Activated T-cell treated with anti-CD3 and anti-CD28 coated beads, Interleukin-2, amount 50 U/mL, for 48 hours (primary cell): ENCODE measurements at places on chromosomes 3 and 15.
A peak's percentile ranks its signal among the peaks of the same experiment; 100 is the strongest.

GRCh38 chr15:70192041-70192440, 94.3 kb upstream of the TLE3 start:
- DNase-seq, result no peak

DNA sequence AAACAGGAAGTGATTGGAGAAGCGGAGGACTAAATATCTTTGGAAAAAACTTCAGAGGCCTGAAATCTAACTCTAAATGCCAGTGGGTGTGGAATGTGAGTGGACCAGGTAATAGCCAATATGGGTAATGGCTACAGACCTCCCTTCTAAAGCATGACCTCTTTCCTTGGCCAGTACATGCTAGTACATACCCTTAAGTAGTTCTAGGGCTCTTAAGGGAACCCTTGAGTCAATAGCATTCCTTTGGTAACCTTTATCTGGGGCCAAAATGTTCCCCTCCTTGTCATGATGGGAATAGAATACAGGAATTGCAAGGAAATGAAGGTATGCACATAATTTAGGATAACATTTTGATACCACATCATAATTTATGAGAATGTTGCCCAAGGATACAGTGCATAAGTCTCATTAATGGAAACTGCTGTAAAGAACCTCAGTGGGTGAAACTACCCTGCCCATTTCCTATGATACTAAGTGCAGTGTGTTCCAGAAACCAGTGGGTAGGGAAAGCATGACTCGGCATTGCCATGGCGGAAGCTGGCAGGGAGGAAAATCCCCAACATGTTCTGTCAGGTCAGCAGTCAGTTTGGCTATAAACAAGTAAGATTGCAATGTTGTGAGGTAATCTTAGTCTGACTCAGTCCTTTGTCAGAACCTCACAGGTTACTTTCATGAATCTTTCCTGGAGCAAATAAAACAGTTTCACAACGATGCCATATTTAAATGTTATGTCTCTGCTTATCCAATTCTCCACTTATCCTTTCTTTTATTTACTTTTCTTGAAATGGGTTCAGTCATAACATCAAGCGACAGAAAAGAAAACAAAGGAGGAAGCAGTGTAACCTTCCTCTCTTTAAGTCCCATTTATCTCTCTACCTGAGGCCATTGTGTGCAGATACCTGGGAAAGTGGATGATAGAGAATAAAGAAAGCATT, 23.5 kb upstream of the RAP2B start:
- peak; percentile 74 for DNase-seq

DNA sequence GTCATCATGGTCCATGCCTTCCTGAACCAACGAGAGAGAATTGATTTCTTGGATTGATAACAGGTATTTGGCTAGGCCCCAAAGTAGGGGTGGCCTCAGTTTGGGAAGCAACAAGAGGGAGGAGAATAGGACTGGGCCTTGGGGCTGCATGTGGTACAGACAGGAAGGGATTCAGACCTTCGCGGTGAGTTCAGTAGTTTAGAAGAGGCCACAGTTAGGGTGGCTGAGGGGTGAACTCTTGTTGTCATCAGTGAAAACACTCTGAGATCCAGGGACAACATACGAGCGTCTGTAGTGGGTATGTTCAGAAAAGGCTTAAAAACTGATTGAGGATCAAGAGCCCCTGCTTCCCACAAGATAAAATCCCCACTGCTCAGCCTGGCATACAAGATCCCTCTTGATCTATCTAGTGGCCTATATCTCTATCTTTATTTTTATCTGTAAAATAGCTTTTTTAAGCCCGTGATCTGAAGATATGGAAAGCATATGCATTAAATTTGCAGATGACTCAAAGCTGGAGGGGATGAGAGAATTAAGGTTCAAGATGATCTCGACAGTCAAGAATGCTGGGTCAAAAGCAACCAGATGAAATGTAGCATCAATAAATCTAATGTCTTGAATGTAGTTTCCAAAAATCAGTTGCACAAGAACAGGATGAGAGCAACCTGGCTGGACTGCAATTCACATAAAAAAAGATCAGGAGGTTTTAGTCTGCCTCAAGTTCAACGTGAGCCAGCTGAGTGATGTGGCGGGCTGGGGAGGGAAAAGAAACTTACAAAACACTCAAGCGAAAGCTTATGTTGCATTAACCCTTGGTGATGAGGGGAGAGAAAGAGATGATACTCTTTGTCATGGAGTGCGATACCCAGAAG, 221.1 kb upstream of the TLE3 start:
- no peak for DNase-seq

- no peak for DNase-seq
These were observed 168.8 kb downstream of the ADAMTS9 start for GRCh38 chr3:64518950-64519349.

DNA sequence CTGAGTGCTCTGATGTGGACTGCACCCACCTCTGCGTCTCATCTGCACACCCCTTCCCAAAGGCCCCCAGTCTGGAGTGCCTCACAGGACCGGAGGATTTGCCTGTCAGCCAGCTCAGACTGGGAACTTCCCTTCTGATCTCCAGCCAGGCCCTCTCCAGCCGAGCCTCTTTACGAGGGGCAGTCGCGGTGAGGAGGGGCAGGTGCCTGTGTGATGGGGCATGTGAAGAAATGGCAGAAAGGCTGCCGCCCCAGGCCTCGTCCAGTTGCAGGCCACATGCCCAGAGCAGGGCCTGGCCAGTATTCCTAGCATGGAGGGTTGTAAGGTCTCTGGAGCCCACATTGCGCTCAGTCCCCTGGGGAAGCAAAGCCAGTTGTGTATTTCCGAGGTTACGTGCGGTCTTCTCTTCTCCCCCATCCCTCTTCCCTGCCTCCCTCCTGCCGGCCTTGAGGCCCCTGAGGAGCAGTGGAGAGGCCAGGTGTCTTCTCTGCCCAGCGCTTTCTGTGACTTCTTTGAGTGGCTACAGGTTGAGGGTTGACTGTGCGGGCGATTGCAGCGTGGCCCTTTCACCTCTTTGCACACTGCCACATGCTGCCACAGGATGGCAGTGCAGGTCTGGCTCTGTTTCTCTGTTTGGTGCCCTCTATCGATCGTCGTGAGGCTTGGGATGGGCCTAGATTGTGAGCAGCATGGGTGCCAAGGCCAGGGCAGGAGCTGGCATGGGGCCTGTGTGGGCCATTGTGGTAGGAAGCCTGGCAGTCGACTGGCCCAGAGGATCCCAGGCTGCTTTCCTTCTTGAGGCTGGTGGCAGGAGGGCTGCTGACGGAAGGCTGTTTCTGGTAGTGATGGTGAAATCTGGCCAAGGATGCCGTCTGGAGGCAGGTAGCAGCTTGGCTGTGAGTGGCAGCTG, 5.3 kb downstream of the CLK3 start:
- DNase-seq, result peak; percentile 88

DNA sequence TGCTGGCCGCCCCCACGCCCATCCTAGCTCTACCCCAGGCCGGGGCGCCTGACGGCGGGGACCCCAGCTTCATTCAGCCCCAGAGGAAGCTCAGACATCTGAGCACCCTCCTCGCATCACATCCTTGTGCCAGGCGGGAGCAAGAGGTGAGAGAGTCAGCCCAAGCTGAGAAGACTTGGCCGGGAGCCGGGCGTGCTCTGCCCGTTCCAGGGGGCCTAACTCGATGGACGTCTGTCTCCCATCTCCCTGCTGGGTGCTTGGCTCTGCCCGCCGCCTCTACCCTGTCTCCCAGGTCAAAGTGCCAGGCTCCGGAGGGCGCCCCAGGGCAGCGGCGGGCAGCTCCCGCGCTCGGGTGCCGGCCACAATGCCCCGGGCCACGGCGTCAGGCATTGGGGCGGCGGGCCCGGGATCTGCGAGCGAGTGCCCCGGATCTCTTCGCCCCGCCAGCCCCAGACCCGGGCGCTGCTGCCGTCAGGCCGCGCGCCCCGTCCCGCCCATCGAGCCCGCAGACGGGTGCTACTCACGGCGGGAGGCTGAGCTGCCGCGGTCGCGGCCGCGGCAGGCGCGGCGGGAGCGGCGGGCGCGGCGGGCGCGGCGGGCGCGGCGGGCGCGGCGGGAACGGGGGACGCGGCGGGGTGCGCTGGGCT, 388 bp downstream of the DAPK2 start:
- peak; percentile 35 for DNase-seq

- DNase-seq, result no peak
These were observed 10.9 kb upstream of the GPR171 start for GRCh38 chr3:151213881-151214280.

GRCh38 chr3:42701371-42702065, 1.1 kb downstream of the HHATL start:
- DNase-seq, result peak; percentile 72

DNA sequence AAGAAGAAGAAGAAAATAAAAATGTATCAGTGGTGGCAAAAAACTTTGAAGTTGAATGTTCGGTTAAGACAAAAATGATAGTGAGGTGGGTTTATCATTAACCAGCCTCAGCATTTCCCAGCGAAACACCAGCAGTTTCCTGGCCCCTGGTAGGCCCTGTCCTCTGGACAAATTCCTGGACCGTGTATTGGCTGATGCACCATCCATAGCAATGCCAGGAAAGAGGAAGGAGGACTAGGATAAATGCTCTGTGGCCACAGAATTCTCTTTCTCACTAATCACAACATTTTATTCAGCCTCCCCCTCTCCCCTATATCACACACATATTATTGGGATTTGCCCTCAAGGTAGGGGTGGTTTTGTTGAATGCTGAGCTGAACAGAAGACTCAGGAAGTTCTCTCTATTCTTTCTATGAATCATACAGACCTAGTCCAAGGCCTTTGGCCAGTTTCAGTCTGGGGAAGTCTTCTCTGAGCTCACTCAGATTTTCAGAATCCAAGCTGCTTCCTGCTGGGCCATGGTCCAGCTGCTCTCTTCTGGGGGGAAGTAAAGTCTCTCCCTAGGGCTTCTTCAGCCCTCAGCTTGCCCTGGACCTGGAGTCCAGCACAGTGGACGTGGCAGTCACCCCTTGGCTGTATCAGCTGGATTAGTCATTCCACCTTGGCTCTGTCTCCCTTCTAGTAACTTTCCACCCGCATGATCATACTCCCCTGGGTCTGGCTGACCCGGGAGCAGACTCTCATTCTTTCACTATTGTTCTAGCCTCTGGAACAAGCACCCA, 27.6 kb downstream of the SLC28A1 start:
- DNase-seq, result no peak
